Activated naive CD4-positive, alpha-beta T cell treated with anti-CD3 and anti-CD28 coated beads for 36 hours (primary cell): ENCODE measurements at places on chromosomes 11 and 22.

DNA sequence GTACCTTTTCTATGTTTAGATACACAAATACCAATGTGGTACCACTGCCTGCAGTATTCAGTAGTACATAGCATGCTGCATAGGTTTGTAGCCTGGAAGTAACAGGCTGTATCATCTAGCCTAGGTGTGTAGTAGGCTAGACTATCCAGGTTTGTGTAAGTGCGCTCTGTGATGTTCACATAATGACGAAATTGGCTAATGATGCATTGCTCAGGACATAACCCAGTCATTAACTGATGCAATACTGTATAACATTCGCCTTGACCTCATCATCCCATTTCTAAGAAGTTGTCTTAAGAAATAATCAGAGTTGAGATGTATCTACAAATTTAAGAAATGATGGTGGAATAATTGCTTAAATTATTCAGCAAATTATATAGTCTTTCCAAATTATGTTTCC is 116.0 kb upstream of the TIMP3 start:
- no peak for DNase-seq

- DNase-seq: no peak
These were observed 8.3 kb upstream of the UBQLNL start for GRCh38 chr11:5524756-5525155.

GRCh38 chr11:19777039-19777376 is 64.4 kb downstream of the NAV2 start:
- no peak for DNase-seq

DNA sequence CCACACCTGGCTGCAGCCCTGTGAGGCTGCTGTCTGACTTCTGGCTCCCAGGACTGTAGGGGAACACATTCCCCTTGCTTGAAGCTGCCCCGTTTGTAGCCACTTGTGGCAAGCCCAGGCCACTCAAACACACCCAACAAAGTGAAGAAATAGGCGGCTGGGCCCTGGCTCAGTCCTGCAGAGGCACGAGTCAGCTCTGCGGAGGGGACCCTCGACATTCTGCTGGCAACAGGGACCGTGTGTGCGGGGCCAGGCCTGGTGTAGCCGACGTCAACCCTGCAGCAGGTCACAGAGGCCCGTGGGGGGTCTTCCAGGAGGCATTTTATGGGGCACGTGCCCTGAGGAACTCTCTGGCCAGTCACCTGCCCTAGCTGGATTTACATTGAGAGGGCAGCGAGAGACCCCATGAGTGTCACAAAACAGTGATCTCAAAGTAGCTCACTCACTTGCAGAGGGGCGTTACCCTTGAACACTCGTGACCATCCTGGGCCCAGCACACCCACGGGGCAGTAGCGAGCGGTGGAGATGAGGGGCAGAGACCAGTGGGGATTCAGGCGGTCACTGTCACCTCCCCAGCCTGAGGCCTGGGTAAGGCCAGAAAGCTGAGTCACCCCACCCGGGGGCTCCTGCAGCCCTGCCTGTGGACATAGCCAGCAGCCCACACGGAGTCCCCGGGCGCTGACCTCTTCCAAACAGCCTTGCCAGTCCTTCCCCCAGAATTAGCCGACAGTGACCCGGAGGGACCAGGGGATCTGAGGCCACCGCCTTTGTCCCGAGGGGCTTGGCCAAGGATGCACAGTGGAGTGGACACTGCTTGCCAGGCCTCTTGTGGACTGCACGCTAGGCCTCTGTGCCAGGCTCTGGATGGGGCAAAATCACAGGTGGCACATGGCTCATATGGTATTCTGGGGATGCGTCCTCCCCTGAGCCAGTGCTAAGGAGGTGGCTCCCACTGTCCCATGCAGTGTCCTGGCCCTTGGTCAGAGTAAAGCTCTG is 139.5 kb downstream of the CTTN start:
- no peak for DNase-seq

- DNase-seq: no peak
These were observed 34.4 kb upstream of the YWHAH start for GRCh38 chr22:31909977-31910376.

- no peak for DNase-seq
These were observed 37.9 kb upstream of the ARHGAP20 start for GRCh38 chr11:110750100-110750499.

DNA sequence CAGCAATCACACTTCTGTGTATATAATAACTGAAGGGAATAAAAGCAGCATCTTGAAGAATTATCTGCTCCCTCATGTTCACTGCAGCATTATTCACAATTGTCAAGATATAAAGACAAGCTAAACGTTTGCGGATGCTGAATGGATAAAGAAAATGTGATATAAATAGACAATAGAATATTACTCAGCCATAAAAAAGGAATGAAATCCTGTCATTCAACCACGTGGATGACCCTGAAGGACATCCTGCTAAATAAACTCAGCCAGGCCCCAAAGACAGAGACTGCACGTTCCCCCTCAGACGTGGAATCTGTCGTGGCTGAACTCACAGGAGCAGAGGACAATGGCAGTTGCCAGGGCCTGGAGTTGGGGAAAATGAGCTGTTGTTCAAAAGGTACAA is 9.6 kb downstream of the ZNF195 start:
- DNase-seq: no peak

- DNase-seq: no peak
These were observed 241.4 kb downstream of the TTC28 start for GRCh38 chr22:28438183-28438768.

DNA sequence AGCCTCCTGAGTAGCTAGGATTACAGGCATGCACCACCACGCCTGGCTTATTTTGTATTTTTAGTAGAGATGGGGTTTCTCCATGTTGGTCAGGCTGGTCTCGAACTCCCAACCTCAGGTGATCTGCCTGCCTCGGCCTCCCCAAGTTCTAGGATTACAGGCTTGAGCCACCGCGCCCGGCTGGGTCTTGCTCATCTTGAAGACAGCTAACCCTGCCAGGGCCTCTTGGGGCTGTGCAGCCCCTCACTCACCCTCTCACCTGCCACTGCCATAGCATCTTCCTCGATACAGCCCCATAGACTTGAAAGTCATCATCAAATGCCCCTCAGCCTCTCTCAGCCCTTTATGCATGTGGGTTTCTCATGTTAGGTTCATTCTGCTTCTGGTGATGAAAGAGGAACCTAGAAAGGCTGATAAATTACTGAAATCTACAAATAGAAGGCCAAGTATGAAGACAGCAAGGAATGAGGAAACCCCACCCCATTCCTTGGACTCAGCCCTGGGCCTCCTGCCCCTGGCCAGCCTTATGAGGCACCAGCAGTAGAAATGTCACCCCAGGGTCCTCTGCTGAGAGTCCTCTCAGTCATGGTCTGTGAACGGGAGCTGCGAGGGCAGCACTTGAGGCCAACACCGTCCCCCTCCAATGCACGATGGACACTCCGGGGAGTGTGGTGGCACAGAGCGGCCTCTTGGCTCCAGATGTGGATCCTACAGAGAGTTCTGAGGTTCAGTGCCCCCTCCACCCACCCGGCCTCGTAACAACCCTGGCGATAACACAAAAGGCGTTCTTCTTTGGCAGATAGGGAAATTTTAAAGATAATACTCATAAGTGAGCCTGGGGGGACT is 24.8 kb downstream of the SCGB1A1 start:
- DNase-seq: no peak

GRCh38 chr22:39773503-39773902 is 120.1 kb downstream of the ENTHD1 start:
- no peak for DNase-seq

- DNase-seq: peak; percentile 46
These were observed 3.6 kb downstream of the MYBPC3 start for GRCh38 chr11:47348859-47349258.

DNA sequence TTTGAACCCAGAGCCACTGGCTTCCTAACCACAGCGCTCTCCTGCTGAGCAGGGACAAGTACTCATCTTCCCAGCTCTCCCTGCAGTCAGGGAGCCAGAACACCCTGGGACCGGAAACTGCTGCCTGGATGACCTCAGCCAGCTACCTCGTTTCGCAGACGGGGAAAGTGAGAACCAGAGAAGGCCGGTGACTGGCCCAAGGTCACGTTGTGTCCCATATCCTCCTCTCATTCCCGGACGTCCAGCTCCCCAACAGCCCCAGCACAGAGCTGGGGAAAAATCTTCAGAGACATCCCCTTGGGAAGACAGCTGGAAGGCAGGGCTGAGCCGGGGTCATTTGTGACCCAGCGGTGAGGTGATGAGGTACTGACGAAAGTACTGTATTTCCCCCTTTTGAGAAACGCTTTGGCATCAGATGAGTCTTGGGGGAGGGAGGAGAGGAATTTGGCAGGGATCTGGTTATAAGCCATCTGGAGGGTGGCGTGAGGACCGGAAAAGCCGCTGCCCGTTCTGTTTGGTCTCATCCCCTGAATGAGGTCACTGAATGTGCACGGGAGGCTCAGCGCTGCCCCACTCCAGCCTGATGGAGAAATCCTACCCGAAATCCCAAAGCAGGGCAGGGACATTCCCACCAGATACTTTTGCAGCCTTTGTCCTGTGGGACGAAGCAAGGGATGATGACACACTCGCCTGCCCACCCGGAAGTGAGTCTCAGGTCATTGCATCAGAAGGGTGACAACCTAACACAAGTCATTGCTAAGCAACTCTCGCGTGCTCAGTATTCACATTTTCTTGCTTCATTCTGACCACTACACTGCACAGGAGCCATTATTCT is 41.1 kb downstream of the LIF start:
- DNase-seq: no peak

GRCh38 chr11:86748296-86748695 is 52.0 kb upstream of the PRSS23 start:
- no peak for DNase-seq

GRCh38 chr11:67389477-67389876 is 2.3 kb upstream of the RAD9A start:
- DNase-seq: peak; percentile 65

GRCh38 chr22:26205494-26205893 is 36.2 kb downstream of the SEZ6L start:
- no peak for DNase-seq

DNA sequence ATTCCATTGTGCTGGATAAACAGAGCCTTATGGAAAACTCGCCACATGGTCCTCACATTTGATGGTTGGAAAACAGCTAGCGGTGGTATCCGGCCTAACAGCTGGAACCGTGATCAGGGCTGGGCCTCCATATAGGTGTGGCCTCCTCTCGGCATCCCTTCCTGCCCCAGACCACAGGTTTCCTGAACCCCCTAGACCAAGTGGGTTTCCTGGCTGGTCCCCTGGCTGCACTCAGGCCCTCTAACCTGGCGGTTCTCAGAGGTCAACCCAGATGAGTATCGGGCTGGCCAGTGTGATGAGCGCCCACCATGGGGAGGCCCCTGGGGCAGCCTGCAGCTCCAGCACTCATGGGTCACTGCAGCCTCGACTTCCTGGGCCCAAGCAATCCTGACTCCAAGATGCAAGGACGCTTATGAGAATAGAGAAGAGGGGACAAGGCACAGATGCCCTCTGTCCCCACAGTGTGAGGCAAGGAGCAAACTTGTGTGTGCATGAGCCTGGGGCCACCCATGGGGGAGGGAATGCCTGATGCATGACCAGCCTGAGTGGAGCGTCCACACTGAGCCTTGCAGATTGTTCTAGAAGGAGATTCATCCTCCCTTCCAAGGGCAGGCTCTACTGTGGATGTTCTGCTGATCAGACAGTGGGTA is 53.4 kb upstream of the WNT7B start:
- DNase-seq: no peak

DNA sequence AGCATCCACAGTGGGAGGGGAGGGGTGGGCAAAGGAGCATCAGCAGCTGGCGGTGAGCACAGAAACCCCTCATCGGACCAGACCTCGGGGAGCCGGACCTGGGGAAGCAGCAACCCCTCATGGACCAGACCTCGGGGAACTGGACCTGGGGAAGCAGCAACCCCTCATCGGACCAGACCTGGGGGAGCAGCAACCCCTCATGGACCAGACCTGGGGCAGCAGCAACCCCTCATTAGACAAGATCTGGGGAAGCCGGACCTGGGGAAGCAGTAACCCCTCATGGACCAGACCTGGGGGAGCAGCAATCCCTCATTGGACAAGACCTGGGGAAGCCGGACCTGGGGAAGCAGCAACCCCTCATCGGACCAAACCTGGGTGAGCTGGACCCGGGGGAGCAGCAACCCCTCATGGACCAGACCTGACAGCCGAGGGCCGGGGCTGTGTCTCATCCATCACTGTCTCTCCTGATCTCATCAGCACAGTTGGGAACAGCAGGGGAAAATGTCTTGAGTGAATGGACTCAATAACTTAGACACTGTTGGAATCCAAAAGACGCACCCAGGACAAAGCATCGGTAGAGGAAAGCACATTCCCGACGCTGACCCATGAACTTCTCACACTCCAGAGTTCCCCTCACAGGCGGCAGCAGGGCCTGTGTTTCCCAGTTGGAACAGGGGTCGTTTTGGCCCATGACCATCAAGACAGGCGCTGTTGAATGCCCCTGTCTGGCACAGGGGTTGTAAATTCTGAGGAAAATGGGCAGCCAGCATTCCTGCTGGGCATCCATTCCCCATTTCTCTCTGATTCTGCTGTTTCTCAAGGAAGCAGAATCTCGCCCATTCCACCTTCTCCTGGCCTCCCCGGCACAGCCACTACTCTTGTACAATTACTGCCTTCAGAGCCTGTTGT is 1494.6 kb downstream of the TBC1D22A start:
- DNase-seq: no peak

GRCh38 chr22:17874231-17874905 is 100.1 kb upstream of the BID start:
- no peak for DNase-seq

DNA sequence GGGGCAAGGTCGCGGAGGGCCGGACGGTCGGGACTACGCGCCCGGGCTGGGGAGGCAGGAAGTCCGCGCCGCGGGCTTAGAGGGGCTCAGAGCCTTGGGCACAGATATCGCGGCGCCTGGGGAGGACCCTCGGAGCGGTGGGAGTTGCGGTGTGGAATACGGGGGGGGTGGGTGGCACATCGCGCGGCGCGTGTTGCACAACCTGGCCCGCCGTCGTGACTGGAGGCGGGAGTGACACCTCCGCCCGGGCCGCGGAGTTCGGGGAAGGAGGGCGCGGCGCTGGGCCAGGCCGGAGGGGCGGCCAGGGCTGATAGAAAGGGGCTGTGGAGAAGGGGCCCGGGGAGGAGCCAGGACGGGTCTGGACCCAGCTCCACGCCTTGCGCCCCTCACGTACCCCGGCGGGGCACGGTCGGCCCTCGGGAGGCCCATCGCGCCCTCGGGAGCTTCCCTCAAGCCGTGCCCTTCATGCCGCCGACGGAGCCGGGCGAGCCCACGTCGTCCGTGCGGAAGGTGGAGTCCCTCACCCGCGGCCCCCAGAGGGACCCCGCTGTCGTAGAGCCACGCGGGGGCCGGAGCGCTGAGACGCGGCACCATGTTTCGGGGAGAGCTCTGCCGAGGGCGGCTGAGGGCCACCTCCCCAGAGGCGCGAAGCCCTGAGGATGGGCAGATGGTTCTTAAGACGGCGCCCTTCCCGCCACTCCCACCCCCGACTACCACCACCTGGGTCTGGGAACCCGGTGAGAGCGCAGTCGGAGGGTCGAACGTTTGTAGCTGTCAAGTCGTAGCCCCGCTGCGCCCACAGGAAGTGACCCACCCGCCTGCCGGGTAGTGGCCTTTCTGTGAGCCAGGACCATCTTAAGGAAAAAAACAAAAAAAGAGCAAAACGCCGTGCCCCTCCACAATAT is 729 bp downstream of the IL17RA start:
- peak; percentile 37 for DNase-seq
